ENCODE measurements at places on chromosomes 6 and 20. TPM values are rescaled to one million over a fixed set of nuclear protein-coding genes. Genes with fewer than 3 reads are reported as not detected.
A peak's percentile ranks its signal among the peaks of the same experiment; 100 is the strongest.

DNA sequence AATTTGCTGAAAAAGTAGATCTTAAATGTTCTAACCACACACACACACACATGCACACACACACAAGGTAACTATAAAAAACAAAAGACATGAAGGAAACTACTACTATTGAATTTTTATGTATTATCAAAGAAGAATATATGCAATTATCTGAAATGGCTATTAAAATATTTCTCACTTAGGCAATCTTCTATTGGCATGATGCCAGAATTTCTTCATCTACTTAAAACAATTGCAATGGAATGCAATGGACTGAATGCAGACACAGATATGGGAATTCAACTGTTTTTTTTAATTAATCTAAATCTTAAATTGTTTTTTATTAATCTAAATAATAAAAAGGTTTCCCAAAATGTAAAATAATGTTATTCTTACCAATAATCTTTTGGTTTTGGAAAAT, 152.6 kb upstream of the SMLR1 start:
- DNase-seq, result no peak

- no peak for DNase-seq
Measured at GRCh38 chr20:32918751-32919150, 60.0 kb downstream of the EFCAB8 start.

GRCh38 chr6:121443971-121444541, 8.6 kb downstream of the GJA1 start:
- peak; percentile 43 for DNase-seq

DNA sequence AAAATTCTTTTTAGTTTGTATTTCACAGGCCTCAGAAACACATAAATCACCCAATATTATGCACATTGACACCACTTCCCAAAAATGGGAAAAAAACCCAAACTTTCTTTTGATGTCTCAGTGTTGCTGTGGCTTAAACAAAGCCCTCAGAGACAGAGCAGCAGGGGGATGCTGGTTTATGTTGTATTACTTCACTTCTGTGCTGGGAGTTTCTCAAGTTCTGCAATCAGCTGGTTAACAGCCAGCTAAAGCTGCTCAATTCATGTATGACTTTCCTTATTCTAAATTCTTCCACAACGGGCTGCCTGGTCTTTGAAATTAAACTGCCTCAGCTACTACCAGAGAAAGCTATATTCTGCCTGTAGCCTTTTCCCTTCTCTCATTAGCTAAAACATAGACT, 5.6 kb downstream of the FILIP1 start:
- no peak for DNase-seq

- DNase-seq, result no peak
Measured at GRCh38 chr20:25685276-25686080, 11.2 kb downstream of the ZNF337 start.

DNA sequence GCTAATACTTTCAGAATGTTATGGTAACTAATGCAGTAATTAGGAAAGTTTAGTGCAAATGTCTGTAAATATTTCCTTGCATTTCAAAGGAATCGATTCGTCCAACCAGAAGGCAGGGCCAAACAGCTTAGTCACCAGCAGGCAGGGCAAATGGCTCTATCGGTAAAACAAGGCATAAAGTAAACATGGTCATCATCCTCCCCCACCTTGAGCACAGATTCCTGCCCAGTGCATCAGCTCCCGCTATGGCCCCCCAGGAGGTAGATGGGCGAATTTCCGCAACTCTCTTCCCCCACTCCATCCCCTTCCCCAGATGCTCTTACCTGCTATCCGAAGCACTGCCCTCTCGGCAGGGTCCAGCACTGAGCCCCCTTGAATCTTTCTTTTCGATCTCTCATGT, 103.8 kb upstream of the BEND6 start:
- DNase-seq, result no peak

- DNase-seq, result peak; percentile 53
Measured at GRCh38 chr6:42075159-42075838, 25.0 kb downstream of the TAF8 start.

- peak; percentile 65 for DNase-seq
Measured at GRCh38 chr6:26156850-26157250, 69.6 kb downstream of the HFE start.

- no peak for DNase-seq
Measured at GRCh38 chr20:8367689-8368088, 235.6 kb downstream of the PLCB1 start.

DNA sequence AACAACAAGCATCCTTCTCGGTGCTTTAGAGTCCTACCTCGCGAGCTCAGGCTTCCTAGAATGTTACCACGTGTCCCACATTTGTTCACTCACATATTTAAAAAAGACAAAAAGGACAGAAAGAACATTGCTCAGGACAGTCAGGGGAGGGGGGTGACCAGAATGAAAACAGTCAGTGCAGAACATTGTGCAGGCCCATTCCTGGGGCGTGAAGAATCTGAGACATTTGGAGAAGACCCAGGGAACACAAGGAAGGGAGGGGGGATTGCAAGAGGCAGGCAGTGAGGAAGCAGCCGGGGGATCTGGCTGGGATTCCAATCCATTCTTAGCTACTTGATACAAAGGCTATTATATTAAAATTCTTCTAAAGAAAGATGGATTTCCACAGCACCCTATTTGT, 270.4 kb upstream of the CITED2 start:
- no peak for DNase-seq

DNA sequence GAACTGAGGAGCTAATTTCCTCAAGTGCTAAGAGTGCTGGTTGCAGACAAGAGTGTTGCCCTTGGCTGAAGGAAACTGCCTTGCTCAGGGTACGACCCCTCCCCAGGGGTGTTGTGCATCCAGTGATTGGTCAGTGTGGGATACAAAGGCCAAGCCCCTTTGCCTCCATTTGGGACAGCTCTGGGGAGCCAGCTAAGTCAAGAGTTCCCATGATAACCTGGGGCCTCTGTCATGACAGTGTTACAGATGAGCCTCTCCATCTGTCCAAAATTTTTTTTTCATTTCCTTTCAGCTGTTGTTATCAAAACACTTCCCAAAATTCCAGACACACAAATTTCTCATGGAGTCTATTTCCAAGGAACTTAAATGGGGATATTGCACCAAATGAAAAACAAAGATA, 93.3 kb downstream of the HS3ST5 start:
- DNase-seq, result no peak

DNA sequence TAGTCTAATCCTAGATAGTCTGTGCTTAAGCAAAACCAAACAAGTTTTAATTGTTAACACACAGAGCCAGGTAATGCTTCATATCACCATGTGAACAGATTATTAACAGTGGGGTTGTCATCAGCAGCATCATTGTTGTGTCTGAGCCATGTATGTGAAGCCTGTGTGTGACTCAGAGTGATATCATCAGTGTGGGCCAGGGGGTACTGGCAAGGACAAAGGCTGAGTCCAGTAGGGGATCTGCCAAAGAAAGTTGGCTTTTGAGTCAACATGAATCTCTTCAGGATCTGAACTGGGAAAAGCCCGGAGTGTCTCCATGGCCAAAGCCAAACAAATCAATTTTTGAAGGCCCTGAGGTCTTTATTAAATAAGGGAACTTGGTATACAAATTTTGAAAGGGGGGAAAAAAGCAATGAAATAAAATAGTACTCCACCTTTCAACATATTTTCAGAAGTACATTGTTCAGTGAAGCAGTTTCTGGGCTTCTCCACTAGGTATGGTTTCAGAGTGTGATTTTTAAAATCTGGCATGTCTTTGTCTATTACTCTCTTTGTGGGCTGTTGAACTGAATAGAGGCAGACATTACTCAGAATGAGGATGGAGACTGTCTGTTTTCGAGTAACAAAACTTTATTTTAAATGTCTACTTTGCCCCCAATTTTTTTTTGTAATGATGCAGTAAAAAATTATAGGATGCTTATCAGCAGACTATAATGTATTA, 444.2 kb upstream of the JAG1 start:
- peak; percentile 91 for DNase-seq

- DNase-seq, result peak; percentile 56
Measured at GRCh38 chr6:31495580-31495979, 2.4 kb upstream of the MICB start.

DNA sequence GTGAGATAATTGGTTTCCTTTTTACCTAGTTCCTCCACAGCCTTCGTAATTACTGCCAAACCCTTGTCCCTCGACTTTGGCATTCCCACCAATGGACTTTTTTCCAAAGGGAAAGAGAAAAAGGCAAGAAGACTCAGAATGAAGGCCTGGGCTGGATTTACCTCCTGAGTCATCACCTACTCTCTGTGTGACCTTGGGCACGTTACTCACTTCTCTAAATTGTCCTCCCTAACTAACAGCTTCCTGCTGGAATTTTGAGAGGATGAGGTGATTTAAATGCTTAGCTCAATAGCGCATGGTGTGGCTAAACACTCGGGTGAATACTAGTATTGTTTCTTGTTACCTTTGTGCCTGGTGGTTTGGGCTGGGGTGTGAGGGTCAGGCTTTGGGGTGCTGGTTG, 146.6 kb downstream of the DHX35 start:
- DNase-seq, result peak; percentile 32

DNA sequence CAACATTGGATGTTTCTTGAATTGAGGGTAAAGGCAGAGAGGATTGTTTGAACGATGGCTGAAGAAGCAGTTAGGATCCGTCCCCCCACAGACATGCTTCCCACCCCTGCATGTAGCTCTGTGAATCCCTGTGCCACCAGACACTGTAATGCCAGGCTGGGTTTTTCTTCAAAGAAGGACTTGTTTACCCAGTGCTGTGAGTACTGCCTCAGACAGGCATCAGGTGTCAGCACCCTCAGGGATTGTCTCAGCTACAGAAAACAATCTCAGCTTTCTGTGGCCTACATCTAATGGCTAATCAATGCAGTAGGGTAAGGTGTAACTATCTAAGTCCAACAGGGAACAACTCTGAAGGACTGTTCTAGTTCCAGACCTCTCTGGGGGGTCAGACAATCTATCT, 853.0 kb upstream of the EPHA7 start:
- DNase-seq, result no peak

GRCh38 chr6:37256692-37257319, 766 bp upstream of the TBC1D22B start:
- DNase-seq, result no peak

DNA sequence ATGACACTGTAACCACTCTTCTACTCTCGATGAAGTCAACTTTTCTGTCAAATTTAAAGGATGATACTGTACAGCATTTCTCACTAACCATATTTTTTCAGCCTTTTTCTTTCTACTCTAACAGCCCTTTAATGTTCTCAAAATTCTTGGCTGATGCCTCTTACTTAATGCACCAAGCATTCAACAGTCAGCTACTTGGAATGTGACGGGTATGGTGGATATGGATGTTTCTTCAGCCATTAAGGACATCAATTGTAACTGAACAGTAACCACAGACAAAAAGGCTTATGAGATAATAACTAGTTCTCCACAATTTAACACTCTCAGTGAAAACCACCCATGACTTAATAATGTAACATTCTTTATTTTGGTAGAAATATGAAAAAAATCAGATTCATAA, 467.2 kb upstream of the ZNF337 start:
- peak; percentile 11 for DNase-seq

- no peak for DNase-seq
Measured at GRCh38 chr6:89215391-89215790, 1.8 kb downstream of the GABRR1 start.

- DNase-seq, result no peak
Measured at GRCh38 chr6:84260196-84260595, 32.8 kb upstream of the CEP162 start.

GRCh38 chr20:46631874-46632446, 19.3 kb downstream of the SLC13A3 start:
- DNase-seq, result no peak

DNA sequence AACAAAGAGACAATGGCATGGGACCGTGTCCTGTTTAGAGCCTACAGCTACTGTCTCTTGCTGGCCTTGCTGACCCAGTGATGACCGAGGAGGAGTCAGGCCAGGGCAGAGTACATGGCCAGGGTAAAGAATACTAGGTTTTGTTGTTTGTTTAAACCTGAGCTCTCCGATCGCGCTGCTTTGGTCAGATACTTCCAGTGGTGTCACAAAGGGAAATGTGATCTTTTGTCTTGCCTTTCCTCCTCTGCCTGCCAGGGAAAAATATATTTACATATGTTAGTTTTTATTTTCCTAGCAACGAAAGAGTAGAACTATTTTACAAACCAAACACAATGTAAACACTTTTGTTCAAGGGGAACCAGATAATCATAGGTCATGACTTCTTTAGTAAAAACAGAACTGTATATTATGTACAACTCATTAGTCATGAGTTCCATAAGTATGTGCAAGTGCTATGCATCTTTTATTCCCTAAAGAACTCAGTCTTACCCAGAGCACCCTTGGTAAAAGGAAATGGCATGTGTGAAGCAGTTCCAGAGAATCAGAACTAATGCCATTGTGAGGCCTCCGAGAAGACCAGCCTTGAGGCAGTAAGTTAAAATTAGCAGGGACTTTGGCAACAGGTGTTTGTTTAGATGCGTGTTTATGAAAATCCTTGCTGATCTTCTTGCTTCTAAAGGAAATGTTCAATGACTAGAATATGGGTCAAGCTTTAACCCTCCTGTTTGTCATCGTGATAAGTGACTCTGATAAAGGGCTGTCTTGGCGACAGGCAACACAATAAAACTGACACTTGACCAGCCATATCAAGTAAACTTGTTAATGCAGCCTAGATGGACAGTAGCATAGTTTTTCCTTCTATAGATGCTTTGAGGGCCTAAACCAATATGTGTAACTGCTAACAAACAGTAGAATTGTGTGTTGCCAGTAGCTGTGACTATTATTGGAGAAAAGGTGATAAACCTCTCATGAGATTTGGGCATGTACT, 204.6 kb downstream of the NKAIN2 start:
- no peak for DNase-seq

DNA sequence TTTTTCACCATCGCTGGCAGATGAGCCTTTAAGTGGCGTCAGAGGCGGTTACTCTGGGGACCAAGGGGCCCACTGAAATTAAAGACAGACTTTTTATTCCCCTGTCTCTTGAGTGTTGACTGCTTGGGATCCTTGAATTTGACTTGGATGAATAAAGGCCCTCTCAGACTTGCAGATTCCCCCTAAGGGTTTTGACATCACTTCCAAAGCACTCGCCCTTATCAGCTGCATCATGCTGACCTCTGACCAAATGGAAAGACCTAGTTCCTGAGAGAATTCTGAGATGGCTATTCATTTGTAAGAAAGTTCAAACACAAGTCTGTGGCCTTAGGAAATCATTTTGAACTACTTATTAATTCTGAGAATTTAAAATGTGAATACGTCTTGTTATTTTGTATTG, 13.5 kb upstream of the MOXD1 start:
- no peak for DNase-seq

AGPAT4 gene
- 5.8 TPM for total RNA-seq

TOX2 gene
- not detected for total RNA-seq

NKX2-2 gene
- 3.1 TPM for total RNA-seq

MCCD1 gene
- total RNA-seq, result not detected

HSPA1L gene
- total RNA-seq, result 0.39 TPM

RAB44 gene
- total RNA-seq, result not detected

COL10A1 gene
- total RNA-seq, result not detected

SLC35D3 gene
- total RNA-seq, result not detected

EPHA7 gene
- total RNA-seq, result 7.0 TPM

SIGLEC1 gene
- not detected for total RNA-seq

LRRC1 gene
- total RNA-seq, result 0.72 TPM

ARHGAP18 gene
- total RNA-seq, result 37.9 TPM

SLC16A10 gene
- 0.40 TPM for total RNA-seq

GSTA3 gene
- total RNA-seq, result not detected
